CD4-positive, alpha-beta T cell treated with Interleukin-10 for 1 hour (primary cell): ENCODE measurements at places on chromosomes 7 and 10.

DNA sequence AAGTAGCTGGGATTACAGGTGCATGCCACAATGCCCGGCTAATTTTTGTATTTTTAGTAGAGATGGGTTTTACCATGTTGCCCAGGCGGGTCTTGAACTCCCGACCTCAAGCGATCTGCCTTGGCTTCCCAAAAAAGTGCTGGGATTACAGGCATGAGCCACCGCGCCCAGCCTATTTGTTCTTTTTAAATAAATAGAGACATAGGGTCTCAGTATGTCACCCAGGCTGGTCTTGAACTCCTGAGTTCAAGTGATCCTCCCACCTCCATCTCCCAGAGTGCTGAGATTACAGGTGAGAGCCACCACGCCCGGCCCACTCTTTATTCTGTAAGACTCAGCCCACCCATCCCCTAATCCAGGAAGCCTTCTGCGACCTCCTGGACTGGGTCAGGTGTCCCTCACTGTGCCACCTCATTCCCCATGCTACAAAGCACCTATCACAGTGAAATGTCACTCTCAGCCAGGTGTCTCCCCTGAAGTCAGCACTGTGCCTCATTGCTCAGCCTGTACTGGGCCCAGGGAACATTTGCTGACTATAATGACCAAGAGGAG, 2.8 kb downstream of the TMEM120A start:
- DNase-seq, result no peak

GRCh38 chr7:8147760-8148463, 114.1 kb downstream of the ICA1 start:
- DNase-seq, result no peak

- no peak for DNase-seq
These were observed 285 bp downstream of the CSTF2T start for GRCh38 chr10:51699145-51699474.

DNA sequence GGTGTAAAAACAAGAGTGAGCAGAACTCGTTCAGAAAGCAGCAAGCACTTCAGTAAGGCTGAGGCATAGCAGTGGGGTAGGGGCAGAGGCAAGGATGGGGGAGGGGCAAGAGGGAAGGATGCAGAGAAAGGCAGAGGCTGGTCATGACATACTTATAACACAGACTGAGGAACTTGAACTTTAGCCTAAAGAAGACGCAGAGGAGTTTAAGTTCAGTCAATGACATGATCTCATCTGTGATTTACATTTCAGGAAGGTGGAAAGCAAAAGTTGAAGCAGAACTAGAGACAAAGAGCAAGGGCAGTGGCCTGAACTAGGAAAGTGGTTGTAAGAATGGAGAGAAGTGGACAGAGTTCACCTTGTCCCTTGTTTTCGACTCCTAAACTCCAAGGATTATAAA, 15.8 kb downstream of the MACC1 start:
- no peak for DNase-seq

- DNase-seq, result no peak
These were observed 181.7 kb upstream of the RHOBTB1 start for GRCh38 chr10:61125560-61126170.

DNA sequence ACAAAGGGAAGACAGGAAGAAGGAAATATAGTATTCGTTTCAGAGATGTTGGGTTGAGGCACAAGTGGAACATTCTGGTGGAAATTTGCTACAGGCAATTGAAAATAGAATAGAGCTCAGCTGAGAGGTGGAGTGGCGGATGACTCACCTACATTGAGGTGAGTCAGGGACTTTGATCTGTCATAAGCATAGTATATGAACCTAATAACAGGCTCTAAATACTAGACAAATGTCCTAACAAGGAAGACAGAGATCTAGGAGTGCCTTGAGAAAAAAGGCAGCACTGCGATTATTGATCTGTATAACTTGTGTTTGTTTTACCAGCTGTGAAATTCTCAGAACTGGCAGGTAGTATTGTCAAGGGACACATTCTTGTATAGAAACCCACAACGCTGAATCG, 907 bp upstream of the IFRD1 start:
- peak; percentile 43 for DNase-seq

DNA sequence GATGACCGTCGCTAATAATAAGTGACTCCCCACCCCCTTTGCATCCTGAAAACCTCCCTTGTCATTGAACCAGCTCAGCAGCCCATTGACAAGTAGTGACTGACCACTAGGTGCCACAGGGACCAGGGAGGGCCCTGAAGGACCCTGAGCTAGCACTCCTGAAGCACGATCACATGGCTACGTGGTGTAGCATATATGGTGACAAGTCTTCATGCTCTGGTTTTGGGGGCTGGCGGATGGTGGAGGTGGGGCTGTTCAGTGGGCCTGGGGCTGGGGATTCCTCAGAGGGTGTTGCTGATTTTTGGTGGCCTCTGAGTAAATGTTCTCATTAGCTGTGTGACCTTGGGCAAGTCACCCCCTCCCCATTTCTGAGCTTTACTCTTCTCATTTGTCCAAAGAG, 4.7 kb downstream of the ADAMTS14 start:
- DNase-seq, result no peak

GRCh38 chr10:25778646-25779045, 155.4 kb upstream of the MYO3A start:
- DNase-seq, result no peak
